ENCODE measurements at places on chromosomes 12 and 14. TPM values are rescaled to one million over a fixed set of nuclear protein-coding genes. Genes with fewer than 3 reads are reported as not detected.

DNA sequence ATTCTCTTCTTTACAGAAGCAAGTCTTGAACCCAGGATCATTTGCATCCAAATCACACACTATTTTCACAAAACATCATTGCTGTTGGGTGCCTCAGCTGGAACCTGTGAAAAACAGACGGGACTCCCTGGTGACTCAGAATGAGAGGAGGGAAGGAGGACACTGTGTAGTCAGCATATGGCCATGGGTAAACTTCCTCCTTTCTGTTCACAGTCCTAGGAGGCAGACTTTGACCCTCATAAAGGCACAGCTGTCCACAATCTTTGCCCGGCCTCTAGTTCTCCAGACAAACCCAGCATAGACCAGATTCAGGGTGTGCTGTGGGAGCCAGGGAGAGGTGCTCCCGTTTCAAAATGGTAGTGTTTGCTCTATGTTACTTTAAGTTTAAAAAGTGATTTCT lies 62.0 kb downstream of the DYRK2 start:
- no peak for DNase-seq

CLEC4A gene
- total RNA-seq = 0.31 TPM

DNA sequence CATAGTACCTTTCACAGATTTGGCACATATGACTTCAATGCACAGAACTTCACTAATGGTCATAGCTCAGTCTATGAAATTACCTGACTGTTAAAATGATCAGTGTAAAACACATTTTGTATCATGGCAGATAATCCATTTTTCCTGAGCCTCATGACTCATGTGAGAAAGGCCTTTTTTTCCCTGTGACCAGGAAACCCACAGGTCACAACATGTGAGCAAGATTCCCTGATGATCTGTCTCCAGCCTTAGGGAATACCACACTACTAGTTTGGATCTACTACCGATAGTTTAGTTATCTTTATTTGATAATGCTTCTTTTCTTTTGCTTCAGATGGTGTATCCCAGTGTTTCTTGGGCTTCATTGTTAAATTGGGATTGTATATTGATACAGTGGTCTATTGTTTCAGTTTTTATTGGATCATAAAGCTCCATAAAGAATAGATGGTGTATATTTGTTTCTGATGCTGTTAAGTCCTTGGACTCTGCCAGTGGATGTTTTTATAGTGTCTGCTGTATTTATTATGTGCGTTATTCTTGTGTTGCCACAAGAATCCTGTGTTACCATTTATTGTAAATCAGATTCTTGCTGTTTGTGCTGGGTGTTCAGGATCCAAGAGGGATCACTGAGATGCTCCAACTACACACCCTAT lies 248.7 kb upstream of the PELI2 start:
- no peak for DNase-seq

- no peak for DNase-seq
Observed at GRCh38 chr14:75927564-75928087, 54.2 kb downstream of the TGFB3 start.

- no peak for DNase-seq
Observed at GRCh38 chr12:12881151-12881909, 10.0 kb upstream of the GPRC5A start.

- no peak for DNase-seq
Observed at GRCh38 chr12:202081-202731, 11.8 kb downstream of the SLC6A12 start.

DNA sequence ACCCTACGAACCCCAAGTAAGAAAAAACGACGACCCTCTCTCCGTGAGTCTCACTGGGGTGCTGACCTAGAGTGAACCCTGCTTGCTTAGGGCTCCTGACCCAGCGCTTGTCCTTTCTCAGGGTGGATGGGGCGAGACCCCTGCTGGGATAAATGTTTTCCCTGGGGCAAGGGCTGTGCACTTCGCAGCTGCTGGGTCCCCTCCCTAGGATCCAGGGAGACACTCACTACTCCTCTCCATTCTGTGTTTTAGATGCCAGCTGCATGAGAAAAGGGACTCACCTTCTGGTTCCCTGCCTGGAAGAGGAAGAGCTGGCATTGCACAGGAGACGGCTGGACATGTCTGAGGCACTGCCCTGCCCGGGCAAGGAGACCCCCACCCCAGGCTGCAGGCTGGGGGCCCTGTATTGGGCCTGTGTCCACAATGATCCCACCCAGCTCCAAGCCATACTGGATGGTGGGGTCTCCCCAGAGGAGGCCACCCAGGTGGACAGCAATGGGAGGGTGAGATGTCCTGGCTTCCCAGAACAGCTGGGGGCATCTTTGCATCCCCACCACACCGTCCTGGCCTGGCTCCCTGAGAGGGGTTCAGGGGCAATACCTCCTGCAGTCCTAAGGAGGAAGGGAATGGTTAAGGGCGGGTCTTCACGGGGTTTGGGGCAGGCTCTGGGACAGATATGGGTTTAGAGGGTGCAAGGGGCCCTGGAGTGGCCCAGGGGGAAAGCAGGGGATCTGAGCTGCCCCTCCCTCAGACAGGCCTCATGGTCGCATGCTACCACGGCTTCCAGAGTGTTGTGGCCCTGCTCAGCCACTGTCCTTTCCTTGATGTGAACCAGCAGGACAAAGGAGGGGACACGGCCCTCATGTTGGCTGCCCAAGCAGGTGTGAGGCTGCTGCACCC lies 663 bp downstream of the ANKRD33 start:
- DNase-seq = no peak

DNA sequence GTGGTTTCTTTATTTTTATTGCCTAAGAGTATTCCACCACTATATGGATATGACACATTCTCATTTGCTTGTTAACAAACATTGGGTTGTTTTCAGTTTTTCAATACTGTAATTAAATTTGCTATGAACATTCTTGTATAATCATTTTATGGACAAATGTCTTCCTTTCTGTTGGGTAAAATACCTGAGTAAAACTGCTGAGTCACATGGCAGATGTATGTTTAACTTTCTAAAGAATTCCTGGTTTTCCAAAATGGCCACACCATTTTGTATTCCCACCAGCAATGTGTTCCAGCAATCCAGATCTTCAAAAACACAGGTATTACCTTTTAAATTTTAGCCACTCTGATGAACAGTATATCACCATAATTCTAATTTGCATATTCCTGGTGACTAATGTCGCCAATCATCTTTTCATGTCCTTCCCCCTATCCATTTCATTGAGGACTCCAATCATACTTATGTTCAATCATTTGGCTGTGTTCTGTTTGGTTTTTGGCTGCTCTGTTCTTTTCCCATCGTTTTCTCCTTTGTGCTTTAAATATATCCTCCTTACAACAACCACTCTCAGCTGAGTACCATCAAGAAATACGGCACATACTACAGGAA lies 36.0 kb downstream of the CDK17 start:
- no peak for DNase-seq

DNA sequence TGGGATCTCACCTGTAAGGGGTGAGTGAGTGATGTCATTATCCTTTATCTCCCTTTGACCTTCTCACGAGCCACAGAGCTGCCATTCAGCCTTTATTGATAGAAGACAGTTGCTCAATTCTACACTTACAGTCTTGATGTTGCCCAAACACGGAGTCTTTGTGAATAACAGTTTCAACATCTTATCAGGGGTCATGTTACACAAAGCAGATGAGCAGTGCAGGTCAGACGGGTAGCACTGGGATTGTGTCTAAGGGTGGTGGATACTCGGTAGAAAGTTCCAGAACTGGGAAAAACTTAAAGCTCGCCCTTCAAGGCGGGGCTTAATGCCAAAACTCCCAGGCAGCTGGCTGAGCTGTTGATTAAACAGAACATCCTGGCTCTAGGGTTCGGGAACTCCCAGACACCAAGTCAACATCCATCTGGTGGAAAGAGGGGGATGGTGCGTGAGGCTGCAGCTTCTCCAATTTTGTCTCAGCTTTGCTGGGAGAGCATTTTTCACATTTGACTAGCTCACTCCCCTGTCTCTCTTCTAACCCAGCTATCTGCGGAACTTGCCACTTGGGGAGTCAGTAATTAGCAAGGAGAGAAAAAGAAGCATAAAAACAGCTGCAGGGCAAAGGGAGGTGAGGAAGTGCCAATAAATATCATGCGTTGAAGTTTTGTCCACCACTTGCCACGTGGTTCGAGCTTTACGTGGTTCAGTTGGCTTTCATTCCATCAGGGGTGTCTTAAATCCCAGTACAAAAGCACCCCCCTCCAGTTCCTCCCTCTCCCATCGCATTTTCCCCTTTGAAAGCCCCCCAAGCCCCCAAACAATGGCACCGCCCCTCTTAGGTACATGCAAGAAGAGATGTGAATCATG lies 31.0 kb downstream of the FOXN4 start:
- DNase-seq = no peak

Measured in occipital lobe (tissue), 3 donors.